ENCODE measurements at places on chromosomes 6 and 20. TPM values are rescaled to one million over a fixed set of nuclear protein-coding genes. Genes with fewer than 3 reads are reported as not detected.

DNA sequence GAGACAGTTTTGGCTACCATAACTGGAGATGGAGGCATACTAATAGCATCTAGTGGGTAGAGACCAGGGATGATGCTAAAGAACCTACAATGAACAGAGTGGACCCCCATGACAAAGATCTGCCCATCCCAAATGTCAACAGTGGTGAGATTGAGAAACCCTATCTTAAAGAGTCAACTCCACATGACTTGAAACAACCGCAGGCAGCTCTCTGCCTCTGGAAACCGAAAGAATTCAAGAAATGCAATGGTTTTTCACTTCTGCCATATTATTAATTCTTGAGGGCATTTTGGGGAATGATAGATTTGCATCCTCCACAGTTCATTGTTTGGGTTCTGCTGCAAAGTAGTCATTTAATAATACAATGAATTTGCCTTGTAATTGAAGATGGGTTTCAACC lies 463.4 kb downstream of the MAFB start:
- no peaks in the 10 kb centered on the region for H3K27me3 ChIP-seq
- no peak for DNase-seq
- no peaks in the 10 kb centered on the region for H3K4me1 ChIP-seq
- no peak overlapping the region for H3K4me3 ChIP-seq
- no peak overlapping the region for H3K27ac ChIP-seq

Gene OPRL1
- total RNA-seq: 1.5 TPM

DNA sequence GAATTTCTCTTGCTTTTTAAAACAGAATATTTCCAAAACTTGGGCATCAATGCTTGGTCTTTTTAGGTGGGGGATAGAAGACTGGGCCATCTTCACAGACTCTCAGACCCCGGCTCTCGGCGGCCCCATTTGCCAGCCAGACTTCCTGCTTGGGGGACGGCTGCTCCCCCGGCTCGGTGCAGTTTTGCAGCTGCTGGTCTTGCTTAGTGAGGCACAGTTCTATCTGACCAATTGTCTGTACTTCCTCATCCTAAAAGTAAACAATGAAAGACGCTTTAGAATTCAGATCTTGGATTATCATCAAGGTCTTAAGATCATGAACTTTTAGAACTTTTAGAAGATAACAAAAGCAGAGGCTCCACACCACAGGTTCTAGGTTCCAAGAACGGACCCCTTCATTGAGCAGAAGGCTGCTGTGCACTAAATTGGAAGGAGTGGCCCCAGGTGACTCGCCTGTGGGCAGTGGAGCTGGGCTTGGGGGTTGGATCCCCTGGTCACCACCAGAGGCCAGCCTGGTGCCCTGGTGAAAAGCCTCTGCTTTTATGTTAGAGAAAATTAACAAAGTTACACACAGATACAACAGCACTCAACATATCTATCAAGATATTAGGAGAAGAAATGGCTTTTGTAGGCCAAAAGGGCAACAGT lies 26.7 kb downstream of the RNASET2 start:
- no peaks in the 10 kb centered on the region for H3K36me3 ChIP-seq
- H3K27me3 ChIP-seq: no peaks in the 10 kb centered on the region
- H3K4me3 ChIP-seq: no peak overlapping the region
- no peak overlapping the region for H3K27ac ChIP-seq

GRCh38 chr6:50443144-50443543 lies 270.2 kb upstream of the TFAP2D start:
- H3K36me3 ChIP-seq: no peaks in the 10 kb centered on the region
- DNase-seq: no peak
- H3K4me1 ChIP-seq: no peaks in the 10 kb centered on the region
- no peaks in the 10 kb centered on the region for H3K27me3 ChIP-seq

DNA sequence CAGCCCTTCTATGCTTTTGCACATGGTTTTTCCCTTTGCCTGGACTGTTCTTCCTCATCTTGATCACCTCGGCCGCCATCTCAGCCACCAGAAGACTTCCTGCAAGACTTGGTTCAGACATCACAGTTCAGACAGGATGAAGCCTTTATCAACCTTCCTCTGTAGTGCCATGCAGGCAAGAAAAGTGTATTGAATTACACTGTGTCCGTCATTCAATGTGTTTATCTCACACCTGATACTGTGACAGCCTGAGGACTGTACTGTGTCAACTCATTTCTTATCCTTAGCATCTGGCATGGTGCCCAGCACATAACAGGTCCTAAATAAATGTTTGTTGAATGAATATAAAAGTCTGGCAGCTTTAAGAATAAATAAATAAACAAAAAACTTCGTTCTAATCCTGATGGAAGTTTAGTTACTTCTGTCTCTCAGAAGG lies 133.3 kb upstream of the MAN1A1 start:
- H3K4me3 ChIP-seq: no peak overlapping the region
- no peak overlapping the region for H3K27ac ChIP-seq
- H3K4me1 ChIP-seq: no peaks in the 10 kb centered on the region
- no peaks in the 10 kb centered on the region for H3K36me3 ChIP-seq
- no peak for DNase-seq

DNA sequence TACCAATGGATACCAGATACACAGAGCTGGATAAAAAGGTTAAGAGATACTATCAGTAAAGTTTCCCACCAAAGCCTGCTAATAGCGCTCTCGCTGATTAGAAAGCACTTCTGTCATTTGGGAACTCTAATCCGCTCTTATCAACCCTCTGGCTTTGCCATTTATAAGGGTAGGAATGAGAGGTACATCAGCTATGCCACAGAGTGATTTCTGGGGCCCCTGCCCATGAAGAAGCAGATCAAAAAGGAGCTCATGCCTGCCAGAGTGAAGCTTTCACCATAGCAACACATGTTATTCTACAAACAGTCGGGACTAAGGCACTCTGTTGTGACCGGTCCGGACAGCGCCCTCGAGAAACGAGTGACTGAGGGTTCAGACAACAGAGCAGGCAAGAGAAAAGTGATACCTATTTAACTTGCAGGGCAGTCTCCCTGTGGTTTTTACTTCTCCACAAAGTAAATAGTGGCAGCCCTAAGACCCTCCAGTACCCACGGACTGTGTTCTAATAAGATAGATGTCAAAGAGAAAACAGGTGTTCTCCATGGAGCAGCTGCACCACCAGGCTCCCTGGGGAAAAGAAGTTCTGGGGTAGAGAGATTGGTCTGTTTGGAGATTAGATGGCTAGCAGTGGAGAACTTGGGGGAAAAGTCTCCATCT lies 5.6 kb downstream of the TRAM2 start:
- peaks cover 92% of the 10 kb centered on the region for H3K4me1 ChIP-seq
- H3K4me3 ChIP-seq: no peak overlapping the region
- H3K27me3 ChIP-seq: no peaks in the 10 kb centered on the region
- peak overlapping the region; percentile 42 for H3K27ac ChIP-seq

Gene OR2W1
- total RNA-seq: not detected

DNA sequence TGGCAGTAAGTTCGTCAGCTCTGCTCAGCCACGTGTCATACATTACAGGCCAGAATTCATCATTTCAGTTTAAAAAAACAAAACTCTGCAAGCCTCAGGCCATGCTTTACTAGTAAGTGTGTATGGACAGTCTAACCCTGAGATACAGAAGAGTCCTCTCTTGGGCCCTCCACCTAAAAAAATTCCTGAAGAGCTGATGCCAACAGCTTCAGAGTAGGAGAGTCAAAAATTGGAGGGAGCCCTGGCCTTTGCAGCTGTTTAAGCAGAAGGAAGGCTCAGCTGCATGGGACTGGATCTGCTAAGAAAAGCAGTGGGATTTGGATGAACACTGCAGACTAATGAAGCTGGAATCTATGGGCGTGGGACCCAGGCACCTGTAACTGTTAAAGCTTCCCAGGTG lies 47.2 kb upstream of the FAM8A1 start:
- H3K36me3 ChIP-seq: no peaks in the 10 kb centered on the region
- no peak for DNase-seq
- H3K27ac ChIP-seq: no peak overlapping the region
- H3K27me3 ChIP-seq: no peaks in the 10 kb centered on the region
- no peaks in the 10 kb centered on the region for H3K4me1 ChIP-seq
- no peak overlapping the region for H3K4me3 ChIP-seq

Gene DUSP22
- 57.5 TPM for total RNA-seq

- H3K4me3 ChIP-seq: no peak overlapping the region
- no peaks in the 10 kb centered on the region for H3K27me3 ChIP-seq
- H3K4me1 ChIP-seq: no peaks in the 10 kb centered on the region
- H3K27ac ChIP-seq: no peak overlapping the region
- no peak for DNase-seq
- H3K36me3 ChIP-seq: no peaks in the 10 kb centered on the region
Observed at GRCh38 chr6:159193923-159194322, 24.7 kb downstream of the FNDC1 start.

GRCh38 chr6:169617562-169617961 lies 84.3 kb downstream of the WDR27 start:
- H3K4me1 ChIP-seq: no peaks in the 10 kb centered on the region
- no peaks in the 10 kb centered on the region for H3K27me3 ChIP-seq
- H3K4me3 ChIP-seq: no peak overlapping the region
- no peaks in the 10 kb centered on the region for H3K36me3 ChIP-seq
- H3K27ac ChIP-seq: no peak overlapping the region

- no peaks in the 10 kb centered on the region for H3K36me3 ChIP-seq
- H3K4me3 ChIP-seq: no peak overlapping the region
- no peaks in the 10 kb centered on the region for H3K4me1 ChIP-seq
- no peak for DNase-seq
Observed at GRCh38 chr20:15494851-15495250, 1078.4 kb downstream of the KIF16B start.

GRCh38 chr6:14079971-14080370 lies 37.6 kb upstream of the CD83 start:
- no peaks in the 10 kb centered on the region for H3K36me3 ChIP-seq
- H3K27me3 ChIP-seq: no peaks in the 10 kb centered on the region
- no peak for DNase-seq
- peaks cover 8% of the 10 kb centered on the region for H3K4me1 ChIP-seq
- H3K4me3 ChIP-seq: no peak overlapping the region

DNA sequence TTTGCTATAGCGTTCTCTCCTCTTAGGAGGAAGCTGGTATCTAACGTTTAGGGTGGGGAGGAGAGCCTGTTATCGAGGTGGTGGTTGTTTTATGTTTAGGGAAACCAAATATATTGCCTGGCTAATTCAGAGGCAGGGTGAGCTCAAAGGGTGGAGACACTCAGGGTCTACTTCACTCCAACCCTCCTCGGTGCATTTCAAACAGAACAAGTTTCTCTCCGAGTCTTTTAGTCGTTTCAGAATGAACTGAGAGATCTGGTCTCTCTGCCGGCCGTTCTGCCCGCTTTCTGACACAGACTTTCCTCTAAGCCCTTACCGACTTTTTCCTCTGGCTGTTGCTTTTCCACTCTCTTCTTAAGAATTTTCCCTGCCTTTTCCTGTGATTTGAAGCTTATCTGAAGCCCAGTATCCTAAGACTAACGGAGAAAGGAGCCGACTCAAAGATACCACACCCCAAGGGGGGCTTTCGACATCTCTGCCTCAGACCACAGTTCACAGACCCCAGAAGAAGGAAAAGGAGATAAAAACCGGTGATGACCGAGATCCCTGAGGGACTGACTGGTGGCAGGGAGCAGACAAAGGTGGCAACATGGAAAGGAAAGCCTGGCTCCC lies 865 bp downstream of the STK38 start:
- peaks cover 43% of the 10 kb centered on the region for H3K4me1 ChIP-seq
- H3K27ac ChIP-seq: peak overlapping the region; percentile 99

DNA sequence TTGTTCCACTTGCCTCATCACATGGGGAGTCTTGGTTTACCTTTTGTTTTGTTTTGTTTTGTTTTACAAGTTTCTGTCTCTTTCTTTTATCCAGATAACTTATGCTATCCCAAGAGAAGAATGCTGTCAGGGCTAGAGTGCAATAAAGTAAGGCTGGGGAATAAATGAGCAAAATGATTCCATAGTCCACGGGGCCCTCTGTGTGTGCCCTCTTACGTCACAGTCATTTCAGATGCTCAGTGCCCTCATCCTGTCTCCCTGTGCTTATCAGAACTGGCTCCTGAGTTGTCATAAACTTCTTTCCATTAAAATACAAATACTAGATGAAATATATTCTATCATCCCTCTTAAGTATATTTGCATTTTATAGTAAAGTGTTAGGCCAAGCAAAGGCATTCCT lies 30.8 kb upstream of the ENPP1 start:
- H3K4me3 ChIP-seq: no peak overlapping the region
- H3K27me3 ChIP-seq: no peaks in the 10 kb centered on the region
- H3K36me3 ChIP-seq: no peaks in the 10 kb centered on the region
- DNase-seq: no peak
- peaks cover 13% of the 10 kb centered on the region for H3K4me1 ChIP-seq
- no peak overlapping the region for H3K27ac ChIP-seq

GRCh38 chr20:39654171-39654570 lies 692.0 kb downstream of the DHX35 start:
- no peaks in the 10 kb centered on the region for H3K27me3 ChIP-seq
- H3K27ac ChIP-seq: no peak overlapping the region
- no peaks in the 10 kb centered on the region for H3K4me1 ChIP-seq

GRCh38 chr20:47818016-47818415 lies 32.7 kb upstream of the SULF2 start:
- no peaks in the 10 kb centered on the region for H3K4me1 ChIP-seq
- DNase-seq: no peak
- no peak overlapping the region for H3K27ac ChIP-seq

Gene LHFPL5
- total RNA-seq: not detected

DNA sequence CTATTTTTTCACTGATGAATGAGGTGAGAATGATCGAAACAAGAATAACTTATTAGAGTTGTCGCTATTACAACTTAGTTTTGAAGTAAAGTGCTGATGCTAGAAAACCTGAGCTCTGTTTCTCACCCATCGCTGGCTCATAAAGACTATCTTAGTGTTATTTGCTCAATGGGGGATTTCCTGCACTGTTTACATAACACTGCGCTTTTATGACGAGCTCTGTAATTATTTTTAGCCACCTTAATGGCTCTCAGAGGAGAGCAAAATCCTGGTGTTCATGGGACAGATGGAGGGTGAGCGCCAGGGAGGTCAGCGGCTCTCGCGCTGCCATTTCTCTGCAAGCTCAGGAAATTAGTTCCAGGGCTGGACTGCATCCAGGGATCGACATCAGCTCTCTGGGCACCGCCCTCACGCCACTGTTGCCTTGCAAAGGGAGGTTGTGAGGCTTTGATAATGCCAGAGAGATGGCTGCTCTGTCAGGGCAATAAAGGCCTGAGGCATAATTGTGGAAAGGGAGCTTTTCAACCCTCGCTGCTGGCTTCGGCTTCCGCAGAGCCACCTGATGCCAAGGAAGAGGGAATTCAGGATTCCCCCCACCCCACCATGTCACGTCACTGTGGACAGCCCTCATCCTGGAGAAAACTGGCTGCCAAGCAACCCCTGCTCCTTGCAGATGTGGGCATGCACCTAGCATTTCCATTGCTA lies 72.0 kb downstream of the DACT2 start:
- no peaks in the 10 kb centered on the region for H3K36me3 ChIP-seq
- no peak for DNase-seq
- H3K4me3 ChIP-seq: peak overlapping the region; percentile 9
- no peaks in the 10 kb centered on the region for H3K4me1 ChIP-seq
- H3K27ac ChIP-seq: no peak overlapping the region

Gene MYH7B
- total RNA-seq: under 0.01 TPM

DNA sequence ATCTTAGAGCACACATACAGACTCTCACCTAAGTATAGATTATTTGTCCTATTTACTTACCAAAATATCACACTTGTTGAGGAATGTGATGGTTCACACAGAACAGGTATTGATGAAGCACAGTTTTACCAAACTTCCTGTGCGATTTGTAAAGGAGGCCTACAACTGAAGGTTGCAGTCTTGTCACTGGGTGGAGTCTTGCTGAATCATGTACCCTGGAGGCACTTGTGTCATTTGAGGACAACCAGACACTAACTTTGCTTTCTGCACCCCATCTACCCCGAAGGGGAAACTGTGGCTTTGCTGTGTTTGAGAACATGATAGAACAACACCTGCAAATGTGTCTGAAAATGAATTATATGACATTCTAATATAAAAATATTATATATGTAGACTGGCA lies 32.4 kb upstream of the HINT3 start:
- H3K27ac ChIP-seq: no peak overlapping the region
- no peak overlapping the region for H3K4me3 ChIP-seq

- H3K4me1 ChIP-seq: no peaks in the 10 kb centered on the region
- no peaks in the 10 kb centered on the region for H3K27me3 ChIP-seq
- H3K4me3 ChIP-seq: no peak overlapping the region
- H3K36me3 ChIP-seq: no peaks in the 10 kb centered on the region
Observed at GRCh38 chr6:112062966-112063365, 9.1 kb downstream of the CCN6 start.
